ENCODE measurements at places on chromosomes 4 and X. TPM values are rescaled to one million over a fixed set of nuclear protein-coding genes. Genes with fewer than 3 reads are reported as not detected.

GAGE12J gene
- total RNA-seq, result not detected

HPF1 gene
- total RNA-seq, result 42.1 TPM

FAM9C gene
- not detected for total RNA-seq

PRKG2 gene
- 5.0 TPM for total RNA-seq

Data from camera-type eye (tissue), 1 donor.